ENCODE measurements at places on chromosomes 1 and 21. TPM values are rescaled to one million over a fixed set of nuclear protein-coding genes. Genes with fewer than 3 reads are reported as not detected.

Gene FAM229A
- total RNA-seq, result 1.6 TPM

Gene VSIG8
- total RNA-seq, result not detected

Gene NBPF6
- total RNA-seq, result not detected

Gene LCE2B
- not detected for total RNA-seq

Gene PCP4
- total RNA-seq, result not detected

Gene LCE2C
- total RNA-seq, result not detected

Gene GPX7
- total RNA-seq, result 31.0 TPM

Gene AADACL4
- not detected for total RNA-seq
